ENCODE measurements at places on chromosomes 2 and 18. TPM values are rescaled to one million over a fixed set of nuclear protein-coding genes. Genes with fewer than 3 reads are reported as not detected.

DNA sequence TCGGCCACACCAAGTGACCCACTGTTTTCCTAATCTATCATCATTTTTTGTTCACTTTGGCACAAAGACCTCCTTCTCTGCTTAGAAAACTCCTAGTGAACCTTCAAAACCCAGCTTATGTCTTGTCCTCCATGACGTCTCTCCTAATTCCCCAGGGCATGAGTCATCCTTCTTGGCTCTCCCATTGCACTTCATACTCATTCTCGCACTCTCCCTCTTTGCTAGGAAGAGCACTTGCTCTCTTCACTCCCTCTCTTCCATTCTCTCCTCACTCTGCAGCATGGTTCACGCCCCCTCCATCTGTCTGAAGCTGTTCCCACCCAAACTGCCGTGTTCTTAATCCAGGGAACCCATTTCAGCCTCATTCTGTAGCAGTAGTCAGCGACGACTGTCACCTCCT is 103.9 kb downstream of the MRO start:
- no peak for DNase-seq

GRCh38 chr2:172702451-172702850 is 33.2 kb upstream of the RAPGEF4 start:
- DNase-seq = no peak

ACMSD gene
- total RNA-seq = not detected

RIT2 gene
- total RNA-seq = not detected

GRCh38 chr18:56248610-56249235 is 389.7 kb downstream of the TXNL1 start:
- DNase-seq = no peak

DNA sequence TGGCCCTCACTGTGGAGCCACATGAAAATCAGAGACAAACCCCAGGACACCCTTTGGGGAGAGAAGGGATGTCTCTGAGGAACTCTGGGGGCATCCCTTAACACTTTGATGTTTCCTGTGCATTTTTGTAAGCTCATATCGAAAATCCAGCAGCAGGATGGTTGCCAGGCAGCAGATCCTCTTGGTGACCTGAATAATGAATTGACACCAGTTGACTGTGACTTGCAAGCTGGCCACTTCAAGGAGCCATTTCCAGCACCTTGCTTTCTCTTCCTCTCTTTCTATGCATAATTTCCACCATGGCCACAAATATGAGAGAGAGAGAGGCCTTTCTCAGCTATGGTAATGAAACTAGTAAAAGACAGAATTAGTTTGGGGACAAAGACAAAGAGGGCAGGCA is 91.7 kb downstream of the NRP2 start:
- DNase-seq = no peak

DNA sequence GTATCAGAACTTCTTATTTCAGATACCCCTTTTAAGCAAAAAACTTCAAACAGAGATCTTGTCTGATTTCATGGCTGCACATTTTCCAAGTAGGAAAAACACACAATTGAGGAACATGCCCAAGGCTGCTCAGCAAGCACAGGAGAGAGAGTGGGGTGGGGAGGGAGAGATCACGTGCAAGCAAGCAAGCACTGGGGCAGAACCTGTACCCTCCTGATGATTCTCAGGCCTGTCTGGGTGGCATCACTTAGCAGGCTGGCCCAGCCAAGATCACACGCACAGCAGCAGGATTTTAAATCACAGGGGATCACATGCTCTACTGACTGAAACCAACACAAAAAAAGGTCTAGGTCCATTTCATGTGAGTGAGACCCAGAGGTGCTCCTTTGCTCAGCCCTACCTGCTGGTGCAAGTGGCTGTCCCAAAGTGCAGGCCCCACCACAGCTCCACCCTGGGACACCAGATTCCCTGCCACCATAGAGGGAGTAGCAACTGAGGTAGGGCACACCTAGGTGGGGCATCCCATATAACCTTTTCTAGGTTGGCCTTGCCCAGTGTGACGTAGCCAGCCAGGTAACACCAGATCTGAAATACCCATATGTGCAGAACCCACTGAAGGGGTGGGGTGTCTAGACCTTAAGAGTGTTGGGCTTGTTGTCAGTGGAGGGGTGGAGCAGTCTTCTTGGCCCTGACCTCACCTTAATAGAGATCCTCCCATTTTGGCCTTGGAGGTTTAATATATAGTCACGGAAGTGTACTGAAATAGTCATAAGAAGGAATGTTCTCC is 1.8 kb upstream of the LYPD6B start:
- DNase-seq = no peak

GPAT2 gene
- 2.1 TPM for total RNA-seq

DYNAP gene
- 25.1 TPM for total RNA-seq

IL36RN gene
- 37.2 TPM for total RNA-seq

- DNase-seq = no peak
These were observed 35.4 kb upstream of the ZNF532 start for GRCh38 chr18:58829263-58829662.

- DNase-seq = no peak
These were observed 83.6 kb downstream of the MREG start for GRCh38 chr2:215929602-215930335.

GRCh38 chr2:108943751-108944150 is 45.3 kb downstream of the EDAR start:
- DNase-seq = no peak

- DNase-seq = no peak
These were observed 23.4 kb downstream of the MROH2A start for GRCh38 chr2:233801357-233802131.

- DNase-seq = no peak
These were observed 2.7 kb upstream of the NPC1 start for GRCh38 chr18:23588836-23589560.

DNA sequence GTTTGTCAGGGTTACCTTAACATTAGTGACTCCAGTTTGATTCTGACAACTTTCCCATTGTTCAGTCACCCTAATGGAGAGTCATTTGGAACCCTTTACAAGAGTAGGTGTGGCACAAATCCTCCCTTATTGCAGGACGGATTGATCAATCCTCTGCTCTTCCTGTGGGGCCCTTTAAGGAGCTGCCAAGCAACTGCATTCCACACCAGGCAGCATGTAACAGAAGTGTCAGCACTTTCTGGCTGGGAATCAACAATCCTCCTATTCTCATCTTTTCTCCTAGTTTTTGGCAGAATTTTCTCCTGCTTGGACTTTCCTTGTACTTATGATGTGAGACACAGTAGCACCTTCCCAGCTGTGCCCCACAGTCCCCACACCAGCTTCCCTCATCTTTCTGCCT is 177.8 kb downstream of the ST6GAL2 start:
- no peak for DNase-seq

GRCh38 chr2:43898134-43898837 is 59.5 kb downstream of the ABCG8 start:
- DNase-seq = no peak

VIT gene
- 2.9 TPM for total RNA-seq

DNA sequence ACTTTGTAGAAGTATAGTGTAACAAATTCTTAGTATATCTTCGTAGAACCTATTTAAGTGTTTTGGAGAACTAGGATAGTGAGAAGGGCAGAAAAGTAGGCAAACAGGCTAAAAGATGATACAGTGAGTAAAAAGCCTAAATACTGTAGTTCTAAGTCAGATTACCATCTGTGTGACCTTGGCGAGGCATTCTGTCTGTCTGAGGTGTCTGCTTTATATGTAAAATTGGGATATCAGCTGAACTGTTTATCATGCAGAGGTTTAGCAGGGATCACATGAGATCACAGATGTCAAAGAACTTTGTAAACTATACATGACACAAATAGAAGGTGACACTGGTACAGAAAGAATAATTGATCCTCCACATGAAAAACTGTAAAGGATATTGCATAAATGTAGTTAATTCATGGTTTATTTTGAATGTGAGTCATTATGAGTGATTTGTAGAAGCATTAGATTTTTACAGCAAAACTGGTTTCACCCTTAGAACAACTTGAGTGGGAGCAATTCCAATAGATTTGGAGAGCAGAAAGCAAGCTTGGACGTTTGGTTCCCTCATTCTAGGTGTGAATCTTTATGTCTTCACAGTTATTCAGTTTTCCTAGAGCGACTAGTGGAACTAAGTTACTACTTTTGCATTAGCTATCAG is 41.9 kb downstream of the TAF1B start:
- no peak for DNase-seq

CHRND gene
- total RNA-seq = not detected

- DNase-seq = no peak
These were observed 42.8 kb upstream of the SMAD7 start for GRCh38 chr18:48993586-48993985.

- DNase-seq = no peak
These were observed 37.7 kb downstream of the HS1BP3 start for GRCh38 chr2:20612925-20613916.

ALPI gene
- not detected for total RNA-seq

GALNT13 gene
- total RNA-seq = 0.23 TPM

- no peak for DNase-seq
These were observed 6.3 kb downstream of the PRLH start for GRCh38 chr2:237572742-237573101.

DNA sequence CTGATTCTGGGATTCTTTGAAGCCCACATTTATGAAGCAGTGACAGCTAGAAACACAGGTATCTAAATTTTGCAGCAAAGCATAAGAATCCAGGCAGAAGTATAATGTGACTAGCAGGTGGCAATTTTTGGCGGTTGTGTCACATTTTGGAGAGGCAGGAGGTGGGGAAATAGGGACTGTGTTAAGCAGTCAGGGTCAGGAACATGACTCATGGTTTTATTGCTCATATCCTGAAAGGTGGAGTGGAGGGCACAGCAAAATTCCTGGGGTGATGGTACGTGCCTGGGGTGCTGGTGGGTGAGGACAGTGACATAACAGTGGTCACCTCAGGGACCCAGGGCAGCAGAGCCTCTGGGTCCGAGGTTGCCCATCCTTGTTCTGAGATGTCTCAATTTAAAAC is 63.5 kb upstream of the TTN start:
- no peak for DNase-seq

RAB10 gene
- total RNA-seq = 388 TPM

CFAP53 gene
- not detected for total RNA-seq

THSD7B gene
- 0.49 TPM for total RNA-seq

- DNase-seq = no peak
These were observed 135.0 kb downstream of the DCDC2C start for GRCh38 chr2:3838348-3838747.

SCYGR4 gene
- total RNA-seq = not detected

DNA sequence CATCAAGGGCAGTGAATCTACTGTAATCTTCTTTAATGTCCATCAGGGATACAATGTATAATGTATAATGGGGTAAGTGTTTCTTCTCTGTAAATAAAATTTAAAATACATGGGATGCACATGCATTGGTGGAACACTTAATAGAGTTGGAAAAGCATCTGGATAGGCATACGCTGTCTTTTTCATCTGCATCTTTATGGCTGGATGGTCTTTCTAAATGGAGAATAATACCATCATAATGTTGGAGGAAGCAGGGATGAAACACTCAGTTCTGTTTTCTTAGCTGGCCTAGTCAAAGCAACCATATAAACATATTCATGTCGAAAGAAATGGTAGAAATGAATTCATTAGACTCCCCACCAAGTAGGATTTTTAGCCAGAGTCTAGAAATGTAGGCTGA is 202.8 kb downstream of the CDCA7 start:
- DNase-seq = no peak

DNA sequence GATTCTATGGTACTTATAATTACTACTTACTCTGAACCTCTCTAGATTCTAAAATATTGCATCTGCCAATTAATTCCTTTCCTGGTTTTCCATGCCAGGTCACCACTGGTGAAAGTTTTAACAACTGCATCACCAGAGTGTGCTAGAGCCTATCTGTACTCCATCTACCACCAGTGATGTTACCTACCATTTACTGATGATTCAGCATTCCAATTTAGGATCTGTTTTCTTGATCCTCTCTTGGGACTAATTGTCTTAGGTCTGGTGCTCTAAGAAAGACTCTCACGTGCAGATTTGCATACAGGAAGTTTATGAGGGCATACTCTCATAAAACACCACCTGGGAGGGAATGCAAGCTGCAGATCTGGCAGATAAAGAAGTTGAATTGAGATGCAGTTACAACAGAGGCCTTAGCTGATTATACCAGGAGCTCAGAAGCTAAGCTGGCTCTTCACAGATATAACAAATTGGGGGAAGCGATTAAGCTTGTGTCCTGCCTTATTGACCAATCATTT is 347.6 kb upstream of the VRK2 start:
- DNase-seq = no peak

KCNG2 gene
- 0.19 TPM for total RNA-seq

GRCh38 chr2:174211954-174212353 is 36.4 kb downstream of the OLA1 start:
- no peak for DNase-seq

IER3IP1 gene
- total RNA-seq = 13.8 TPM

DNA sequence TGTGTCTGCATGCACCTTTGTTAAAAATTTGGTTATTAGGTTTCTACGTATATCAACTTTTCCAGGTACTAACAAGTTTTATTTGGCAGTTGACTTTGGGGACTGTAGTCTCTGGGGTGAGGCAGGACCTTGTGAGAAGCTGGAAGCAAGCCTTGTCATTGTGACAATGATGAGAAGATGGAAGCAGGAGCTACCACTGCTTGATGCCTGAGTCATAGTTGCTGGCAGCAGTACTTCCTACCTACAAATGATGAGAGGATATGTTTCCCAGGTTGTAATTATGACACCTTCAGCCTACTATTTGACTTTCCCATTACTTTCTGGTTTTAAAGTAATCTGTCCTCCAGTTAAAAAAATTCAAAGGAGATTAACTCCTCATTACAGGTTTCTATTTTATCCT is 516.3 kb downstream of the NRXN1 start:
- no peak for DNase-seq

Measured in esophagus squamous epithelium (tissue), 5 donors.